ENCODE measurements at places on chromosomes 13 and 19.

GRCh38 chr13:113840541-113841352, 23.1 kb downstream of the GAS6 start:
- H3K4me3 ChIP-seq: no peak overlapping the region
- no peak overlapping the region for H3K27ac ChIP-seq
- H3K4me1 ChIP-seq: peaks cover 38% of the 10 kb centered on the region
- no peaks in the 10 kb centered on the region for H3K27me3 ChIP-seq
- H3K36me3 ChIP-seq: no peaks in the 10 kb centered on the region

- H3K27ac ChIP-seq: peak overlapping the region; percentile 60
- DNase-seq: peak; percentile 37
- peaks cover 4% of the 10 kb centered on the region for H3K36me3 ChIP-seq
- H3K27me3 ChIP-seq: no peaks in the 10 kb centered on the region
- H3K4me1 ChIP-seq: peaks cover 37% of the 10 kb centered on the region
Measured at GRCh38 chr19:11578258-11579142, 1.1 kb upstream of the ACP5 start.

DNA sequence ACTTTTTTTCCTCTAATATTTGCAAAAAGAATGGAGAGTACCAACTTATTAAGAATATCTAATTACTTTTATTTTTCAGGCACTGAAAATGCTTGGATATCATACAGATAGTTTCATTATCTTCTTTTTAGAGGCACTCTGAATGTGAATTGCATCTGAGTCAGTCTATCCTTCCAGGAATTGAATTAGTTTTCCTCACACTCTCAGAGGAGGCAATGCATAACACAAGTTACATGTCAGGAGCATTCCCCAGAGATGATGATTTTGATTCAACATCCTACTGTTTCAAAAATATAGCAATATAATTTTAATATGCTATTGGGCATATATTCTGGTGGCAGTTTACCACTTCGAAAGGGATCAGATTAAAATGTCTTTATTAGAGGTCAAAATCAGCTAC, 1315.4 kb downstream of the PCDH9 start:
- H3K27me3 ChIP-seq: no peaks in the 10 kb centered on the region
- DNase-seq: no peak
- H3K27ac ChIP-seq: no peak overlapping the region
- H3K36me3 ChIP-seq: no peaks in the 10 kb centered on the region
- H3K4me1 ChIP-seq: no peaks in the 10 kb centered on the region

- no peak overlapping the region for H3K27ac ChIP-seq
- no peaks in the 10 kb centered on the region for H3K36me3 ChIP-seq
- DNase-seq: no peak
- no peaks in the 10 kb centered on the region for H3K27me3 ChIP-seq
- no peaks in the 10 kb centered on the region for H3K4me1 ChIP-seq
Measured at GRCh38 chr19:49264258-49264657, 60.7 kb downstream of the SLC6A16 start.

DNA sequence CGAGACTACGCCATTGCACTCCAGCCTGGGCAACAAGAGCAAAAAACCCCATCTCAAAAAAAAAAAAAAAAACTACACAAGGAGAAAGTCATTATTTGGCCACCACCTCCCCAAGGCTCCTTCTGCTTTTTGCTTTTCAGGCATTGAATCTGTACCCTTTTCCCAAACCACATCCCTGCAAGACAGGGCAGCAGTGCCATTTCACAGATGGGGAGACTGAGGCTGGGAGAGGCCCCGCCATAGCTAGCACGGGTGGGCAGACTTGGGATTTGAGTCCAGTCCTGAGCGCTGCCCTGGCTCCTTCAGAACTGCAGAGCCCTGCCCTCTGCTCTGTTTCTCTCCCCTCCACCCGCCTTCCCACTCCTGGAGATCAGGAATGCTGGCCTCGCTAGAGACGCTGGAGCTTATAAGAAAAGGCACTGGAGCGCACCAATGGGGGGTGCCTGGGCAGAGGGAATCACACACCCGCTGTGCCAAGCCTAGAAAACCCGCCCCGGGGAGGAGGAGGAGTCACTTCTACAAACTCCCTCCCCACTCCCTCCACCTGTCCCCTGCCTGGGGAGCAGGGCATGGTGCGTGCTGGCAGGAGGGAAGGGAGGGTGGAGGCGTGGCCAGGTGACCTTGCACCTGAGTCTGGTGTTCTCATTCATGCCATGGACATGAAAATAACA, 17.6 kb downstream of the TJP3 start:
- no peaks in the 10 kb centered on the region for H3K36me3 ChIP-seq
- DNase-seq: no peak
- H3K4me3 ChIP-seq: no peak overlapping the region
- no peak overlapping the region for H3K27ac ChIP-seq

DNA sequence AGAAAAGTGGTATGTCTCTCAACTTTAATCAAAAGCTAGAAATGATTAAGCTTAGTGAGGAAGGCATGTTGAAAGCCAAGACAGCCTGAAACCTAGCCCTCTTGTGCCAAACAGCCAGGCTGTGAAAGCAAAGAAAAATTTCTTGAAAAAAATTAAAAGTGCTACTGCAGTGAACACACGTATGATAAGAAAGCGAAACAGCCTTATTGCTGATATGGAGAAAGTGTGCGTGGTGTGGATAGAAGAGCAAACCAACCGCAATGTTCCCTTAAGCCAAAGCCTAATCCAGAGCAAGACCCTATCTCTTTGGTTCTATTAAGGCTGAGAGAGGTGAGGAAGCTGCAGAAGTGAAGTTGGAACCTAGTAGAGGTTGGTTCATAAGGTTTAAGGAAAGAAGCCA, 96.4 kb downstream of the ZDHHC20 start:
- DNase-seq: no peak
- no peaks in the 10 kb centered on the region for H3K36me3 ChIP-seq
- H3K27me3 ChIP-seq: no peaks in the 10 kb centered on the region
- no peak overlapping the region for H3K27ac ChIP-seq
- no peak overlapping the region for H3K4me3 ChIP-seq
- peaks cover 7% of the 10 kb centered on the region for H3K4me1 ChIP-seq

- H3K27ac ChIP-seq: no peak overlapping the region
- no peaks in the 10 kb centered on the region for H3K36me3 ChIP-seq
- H3K4me1 ChIP-seq: no peaks in the 10 kb centered on the region
- H3K4me3 ChIP-seq: no peak overlapping the region
Measured at GRCh38 chr19:21210037-21210621, 68.3 kb downstream of the ZNF431 start.

- no peak for DNase-seq
- no peaks in the 10 kb centered on the region for H3K36me3 ChIP-seq
- H3K4me3 ChIP-seq: no peak overlapping the region
- no peaks in the 10 kb centered on the region for H3K4me1 ChIP-seq
Measured at GRCh38 chr13:108049211-108049610, 166.1 kb downstream of the LIG4 start.

GRCh38 chr13:108993346-108993745, 363.9 kb downstream of the MYO16 start:
- no peaks in the 10 kb centered on the region for H3K4me1 ChIP-seq
- no peak overlapping the region for H3K4me3 ChIP-seq
- H3K27ac ChIP-seq: no peak overlapping the region
- DNase-seq: no peak

DNA sequence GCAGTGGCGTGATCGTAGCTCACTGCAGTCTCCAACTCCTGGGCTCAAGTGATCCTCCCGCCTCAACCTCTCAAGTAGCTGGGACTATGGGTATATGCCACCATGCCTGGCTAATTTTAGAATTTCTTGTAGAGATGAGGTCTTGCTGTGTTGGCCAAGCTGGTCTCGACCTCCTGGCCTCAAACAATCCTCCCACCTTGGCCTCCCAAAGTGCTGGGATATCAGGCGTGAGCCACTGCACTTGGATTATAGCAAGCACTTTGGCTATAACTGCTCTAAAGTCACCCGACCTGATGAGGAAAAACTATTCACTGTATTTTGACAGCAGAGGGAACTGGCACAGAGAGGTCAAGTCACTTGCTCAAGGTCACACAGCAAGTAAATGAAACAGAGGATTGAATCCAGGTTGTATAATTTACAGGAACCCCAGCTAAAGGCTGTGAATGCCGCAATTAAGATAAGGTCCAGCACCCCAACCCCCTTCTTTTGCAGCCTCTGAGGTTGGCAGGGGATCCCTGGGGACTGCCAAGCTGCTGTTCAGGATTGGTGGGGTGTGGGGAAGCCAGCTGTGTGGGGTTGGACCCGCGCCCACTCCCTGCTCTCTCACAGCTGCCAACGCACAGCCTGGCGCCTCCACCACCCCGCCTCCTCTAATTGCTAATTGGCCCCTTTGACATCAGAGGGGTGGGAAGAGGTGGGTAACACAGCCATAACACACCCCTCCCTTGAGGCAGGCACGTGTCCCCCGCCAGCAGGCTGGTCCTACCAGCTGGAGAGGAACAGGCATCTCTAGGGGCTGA, 6.0 kb downstream of the TMIGD2 start:
- no peaks in the 10 kb centered on the region for H3K4me1 ChIP-seq
- no peaks in the 10 kb centered on the region for H3K36me3 ChIP-seq
- no peaks in the 10 kb centered on the region for H3K27me3 ChIP-seq

DNA sequence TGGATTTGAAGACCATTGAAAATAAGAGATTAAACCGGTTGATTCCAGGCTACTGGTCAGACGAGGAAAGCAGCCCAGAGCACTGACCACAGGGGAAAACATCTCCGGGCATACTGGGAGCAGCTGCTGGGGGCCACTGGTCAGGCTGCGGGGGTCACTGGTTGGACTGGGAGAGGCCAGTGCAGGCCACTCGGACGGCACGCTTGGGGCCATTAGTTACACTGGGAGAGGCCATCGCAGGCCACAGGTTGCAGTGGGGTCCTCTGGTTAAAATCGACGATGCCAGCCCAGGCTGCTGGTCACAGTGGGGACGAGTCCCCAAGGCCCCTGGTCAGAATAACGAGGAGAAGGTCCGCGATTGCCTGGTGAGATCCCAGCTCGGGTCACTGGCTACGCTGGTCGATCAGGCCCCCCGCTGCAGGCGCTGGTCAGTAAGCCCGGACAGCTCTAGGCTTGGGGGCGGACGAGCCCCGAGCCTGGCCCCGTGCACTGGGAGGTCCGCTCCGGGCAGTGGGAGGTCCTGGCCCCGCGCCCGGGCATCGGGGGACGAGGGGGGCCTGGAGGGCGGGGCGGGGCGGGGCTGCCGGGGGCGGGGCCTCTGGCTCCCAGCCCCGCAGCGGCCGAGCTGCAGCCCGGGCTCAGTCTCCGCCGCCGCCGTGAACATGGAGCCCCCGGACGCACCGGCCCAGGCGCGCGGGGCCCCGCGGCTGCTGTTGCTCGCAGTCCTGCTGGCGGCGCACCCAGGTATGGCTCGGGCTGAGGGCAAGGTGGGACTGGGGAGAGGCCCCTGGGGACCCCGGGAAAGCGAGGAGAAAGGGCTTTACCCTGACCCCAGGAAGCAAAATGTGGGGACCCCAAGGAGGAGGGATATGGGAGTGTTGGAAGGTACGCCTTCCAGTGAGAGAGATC, at the start of gene BCAM:
Gene BCAM, plus strand, starts transcription at position 641 of the 909 bp plus-strand sequence. Its CDS starts 22 bp downstream, at position 663.
- DNase-seq: no peak
- no peaks in the 10 kb centered on the region for H3K36me3 ChIP-seq
- H3K27ac ChIP-seq: no peak within 1 kb of the TSS
- no peaks in the 10 kb centered on the region for H3K27me3 ChIP-seq
- no peaks in the 10 kb centered on the region for H3K4me1 ChIP-seq
- H3K4me3 ChIP-seq: no peak within 1 kb of the TSS

DNA sequence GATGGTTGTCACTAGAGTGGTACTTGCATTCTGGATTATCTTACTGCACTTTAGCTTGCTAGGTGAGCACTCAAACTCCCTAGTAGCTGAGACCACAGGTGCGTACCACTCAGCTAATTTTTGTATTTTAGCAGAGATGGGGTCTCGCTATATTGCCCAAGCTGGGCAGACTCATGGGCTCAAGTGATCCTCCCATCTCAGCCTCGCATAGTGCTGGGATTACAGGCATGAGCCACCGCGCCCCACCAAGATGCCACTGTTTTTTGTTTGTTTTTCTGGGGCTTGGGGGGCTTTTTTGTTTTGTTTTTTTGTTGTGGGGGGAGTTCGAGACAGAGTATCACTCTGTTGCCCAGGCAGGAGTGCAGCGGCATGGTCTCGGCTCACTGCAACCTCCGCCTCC, 17.8 kb downstream of the LYPD3 start:
- H3K27me3 ChIP-seq: no peaks in the 10 kb centered on the region
- H3K4me3 ChIP-seq: no peak overlapping the region
- DNase-seq: no peak
- H3K36me3 ChIP-seq: no peaks in the 10 kb centered on the region
- peaks cover 16% of the 10 kb centered on the region for H3K4me1 ChIP-seq
- H3K27ac ChIP-seq: no peak overlapping the region

GRCh38 chr13:110475117-110475516, 86.4 kb downstream of the RAB20 start:
- H3K4me3 ChIP-seq: no peak overlapping the region
- H3K27me3 ChIP-seq: no peaks in the 10 kb centered on the region
- H3K27ac ChIP-seq: no peak overlapping the region
- DNase-seq: no peak

DNA sequence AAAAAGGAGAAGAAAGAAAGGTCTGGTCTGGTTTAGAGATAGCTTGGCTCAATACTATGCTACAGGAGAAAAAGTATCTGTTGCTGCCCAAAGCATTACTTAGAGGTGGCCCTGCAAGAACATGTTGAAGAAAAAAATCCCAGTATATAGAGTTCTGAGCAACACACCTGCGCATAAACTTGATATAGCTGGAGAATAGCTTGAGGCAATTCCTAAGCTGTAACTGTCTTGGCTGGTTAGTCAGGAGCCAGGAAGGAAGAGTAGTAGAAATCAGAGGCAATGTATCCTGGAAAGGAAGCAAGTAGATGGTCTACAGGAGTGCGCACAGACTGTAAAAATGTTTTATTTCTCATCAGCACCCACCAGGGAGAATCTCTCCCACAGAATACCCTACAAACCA, 209.7 kb downstream of the SLITRK1 start:
- no peak for DNase-seq
- no peaks in the 10 kb centered on the region for H3K27me3 ChIP-seq
- H3K4me1 ChIP-seq: no peaks in the 10 kb centered on the region

GRCh38 chr19:13894552-13894951, 11.4 kb downstream of the BRME1 start:
- H3K27ac ChIP-seq: no peak overlapping the region
- no peaks in the 10 kb centered on the region for H3K36me3 ChIP-seq
- H3K4me1 ChIP-seq: no peaks in the 10 kb centered on the region
- DNase-seq: no peak

- no peak overlapping the region for H3K27ac ChIP-seq
- H3K4me3 ChIP-seq: no peak overlapping the region
- H3K36me3 ChIP-seq: no peaks in the 10 kb centered on the region
- no peaks in the 10 kb centered on the region for H3K4me1 ChIP-seq
- DNase-seq: peak; percentile 4
Measured at GRCh38 chr13:84896128-84896527, 903.1 kb downstream of the SLITRK6 start.
